ENCODE measurements at places on chromosomes 13 and 19.

DNA sequence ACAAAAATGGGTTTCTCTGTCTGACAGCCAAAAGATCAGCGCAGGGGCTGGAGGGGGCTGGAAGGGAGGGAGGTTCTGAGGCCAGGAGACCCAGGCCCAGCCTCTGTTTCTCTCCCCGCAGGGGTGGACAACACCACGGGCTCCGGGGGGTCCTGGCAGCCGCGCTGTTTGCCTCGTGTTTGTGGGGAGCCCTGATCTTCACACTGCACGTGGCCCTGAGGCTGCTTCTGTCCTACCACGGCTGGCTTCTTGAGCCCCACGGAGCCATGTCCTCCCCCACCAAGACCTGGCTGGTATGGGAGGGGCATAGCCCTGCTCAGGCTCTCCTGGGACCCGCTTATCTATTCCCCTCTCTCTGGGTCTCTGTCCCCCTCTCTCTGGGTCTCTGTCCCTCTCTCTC, 9.6 kb downstream of the CPT1C start:
- DNase-seq: no peak

- no peak for DNase-seq
Measured at GRCh38 chr13:114065926-114066774, 66.3 kb downstream of the RASA3 start.

- no peak for DNase-seq
Measured at GRCh38 chr19:21498651-21499050, 6.8 kb upstream of the ZNF429 start.

GRCh38 chr13:114102521-114103288, 29.7 kb downstream of the RASA3 start:
- no peak for DNase-seq

DNA sequence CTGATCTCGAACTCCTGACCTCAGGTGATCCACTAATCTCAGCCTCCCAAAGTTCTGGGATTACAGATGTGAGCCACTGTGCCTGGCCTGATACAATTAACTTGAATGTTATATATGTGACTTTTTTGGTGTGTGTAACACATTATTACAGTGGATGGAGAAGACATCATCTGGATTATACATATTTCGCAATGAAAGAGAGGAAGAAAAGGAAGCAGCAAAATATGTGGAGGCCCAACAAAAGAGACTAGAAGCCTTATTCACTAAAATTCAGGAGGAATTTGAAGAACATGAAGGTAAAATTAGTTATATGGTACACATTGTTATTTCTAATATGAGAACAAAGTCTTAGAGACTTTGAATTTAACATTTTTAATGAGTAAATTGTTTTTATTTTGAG, 55.5 kb downstream of the BRCA2 start:
- no peak for DNase-seq

DNA sequence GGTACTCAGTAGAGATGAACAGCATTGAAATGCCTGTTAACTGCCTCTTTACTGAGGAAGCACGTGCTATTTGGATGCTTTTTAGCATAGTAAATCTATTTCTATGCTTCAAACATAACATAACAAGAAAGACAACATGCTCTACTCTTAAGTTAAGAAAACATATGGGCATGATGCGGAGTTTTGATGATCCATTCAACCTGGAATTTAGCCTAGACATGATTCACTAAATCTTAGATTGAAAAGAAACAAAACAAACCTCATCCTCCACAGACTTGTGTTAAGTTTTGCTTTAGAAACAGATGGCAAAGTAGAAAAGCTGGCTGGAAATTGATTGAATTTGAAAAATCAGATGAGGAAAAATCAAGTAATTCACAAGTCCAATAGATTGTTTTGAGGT, 593.8 kb downstream of the OLFM4 start:
- no peak for DNase-seq

- DNase-seq: no peak
Measured at GRCh38 chr19:14979476-14980255, at the start of gene SLC1A6. Gene SLC1A6, minus strand, starts transcription at chr19:14979864. Its CDS starts 6,954 bp downstream, at chr19:14972910.

- no peak for DNase-seq
Measured at GRCh38 chr19:33395561-33396550, 22.3 kb downstream of the CEBPG start.

DNA sequence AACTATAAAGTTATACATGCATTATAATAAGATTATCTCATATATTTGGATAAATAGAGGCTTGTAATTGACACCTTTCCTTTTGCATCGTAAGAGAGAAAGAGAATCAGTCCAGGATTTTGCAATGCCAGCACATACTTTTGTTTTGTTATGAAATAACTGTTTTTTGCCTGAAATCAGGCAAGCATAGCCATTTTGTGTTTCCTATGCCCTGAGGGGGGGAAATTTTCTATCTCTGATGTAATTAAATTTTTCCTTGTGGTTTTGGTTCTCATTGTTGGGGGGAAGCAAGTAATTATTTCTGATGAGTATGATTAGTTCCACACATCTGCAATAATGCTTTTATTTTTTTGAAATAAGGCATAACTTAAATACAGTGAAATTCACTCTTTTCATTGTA, 229.4 kb downstream of the NDFIP2 start:
- DNase-seq: no peak

GRCh38 chr19:1311543-1312091, 25.9 kb downstream of the EFNA2 start:
- DNase-seq: no peak

DNA sequence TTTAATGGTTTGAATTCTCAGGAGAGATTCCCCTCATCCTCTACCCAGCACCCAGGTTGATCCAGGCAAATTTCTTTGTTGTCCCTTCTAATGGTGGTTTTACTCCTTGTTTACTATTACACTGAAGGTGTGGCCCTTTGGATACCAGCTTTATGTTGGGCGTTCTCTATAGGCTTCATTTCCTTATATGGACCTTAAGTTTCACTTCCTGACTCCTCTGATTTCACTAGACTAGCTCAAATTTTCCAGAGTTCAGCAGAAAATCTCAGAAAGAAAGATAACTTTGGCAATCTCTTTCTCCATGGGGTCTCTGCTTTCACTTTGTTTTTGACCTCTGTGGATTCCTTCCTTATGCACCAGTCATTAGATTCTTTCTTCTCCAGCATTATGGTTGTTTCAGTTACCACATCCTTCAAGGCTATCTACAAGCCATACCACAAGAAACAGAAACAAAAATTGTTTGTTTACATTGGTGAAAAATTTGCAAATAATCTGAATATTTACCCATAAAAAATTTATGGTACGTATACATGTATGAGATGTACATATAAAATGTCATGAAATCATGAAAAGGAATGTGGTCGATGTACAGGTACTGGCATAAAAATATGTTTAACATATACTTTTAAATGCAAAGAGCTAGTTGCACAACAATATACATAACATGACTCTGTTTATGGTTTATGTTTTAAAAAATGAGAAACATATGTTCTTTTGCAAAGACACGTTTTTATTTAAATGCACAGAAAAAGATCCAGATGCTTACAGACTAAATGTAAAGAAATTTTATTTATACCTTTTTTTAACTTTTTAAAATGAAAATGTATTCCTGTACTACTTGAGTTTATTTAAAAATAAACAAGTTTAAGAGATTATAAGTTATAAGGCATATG, 212.6 kb downstream of the LACC1 start:
- DNase-seq: no peak

GRCh38 chr13:67792151-67792676, 562.1 kb upstream of the PCDH9 start:
- DNase-seq: no peak

- no peak for DNase-seq
Measured at GRCh38 chr13:20332361-20333096, 100.4 kb upstream of the GJB6 start.

- DNase-seq: no peak
Measured at GRCh38 chr13:109592770-109593169, 193.6 kb downstream of the IRS2 start.

DNA sequence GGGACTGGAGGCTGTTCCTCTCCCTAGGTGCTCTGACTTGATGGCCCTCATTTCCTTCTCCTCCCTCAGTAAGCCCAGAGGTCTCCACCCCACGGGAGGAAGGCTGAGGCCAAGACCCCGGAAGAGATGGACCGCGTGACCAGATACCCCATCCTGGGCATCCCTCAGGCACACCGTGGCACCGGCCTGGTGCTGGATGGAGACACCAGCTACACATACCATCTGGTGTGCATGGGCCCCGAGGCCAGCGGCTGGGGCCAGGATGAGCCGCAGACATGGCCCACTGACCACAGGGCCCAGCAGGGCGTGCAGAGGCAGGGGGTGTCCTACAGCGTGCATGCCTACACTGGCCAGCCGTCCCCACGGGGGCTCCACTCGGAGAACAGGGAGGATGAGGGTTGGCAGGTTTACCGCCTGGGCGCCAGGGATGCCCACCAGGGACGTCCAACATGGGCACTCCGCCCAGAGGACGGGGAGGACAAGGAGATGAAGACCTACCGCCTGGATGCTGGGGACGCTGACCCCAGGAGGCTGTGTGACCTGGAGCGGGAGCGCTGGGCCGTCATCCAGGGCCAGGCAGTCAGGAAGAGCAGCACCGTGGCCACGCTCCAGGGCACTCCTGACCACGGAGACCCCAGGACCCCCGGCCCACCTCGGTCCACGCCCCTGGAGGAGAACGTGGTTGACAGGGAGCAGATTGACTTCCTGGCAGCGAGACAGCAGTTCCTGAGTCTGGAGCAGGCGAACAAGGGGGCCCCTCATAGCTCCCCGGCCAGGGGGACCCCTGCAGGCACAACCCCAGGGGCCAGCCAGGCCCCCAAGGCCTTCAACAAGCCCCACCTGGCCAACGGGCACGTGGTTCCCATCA, 6.1 kb downstream of the MISP start:
- DNase-seq: no peak

- no peak for DNase-seq
Measured at GRCh38 chr19:3737487-3738205, 23.8 kb downstream of the APBA3 start.

DNA sequence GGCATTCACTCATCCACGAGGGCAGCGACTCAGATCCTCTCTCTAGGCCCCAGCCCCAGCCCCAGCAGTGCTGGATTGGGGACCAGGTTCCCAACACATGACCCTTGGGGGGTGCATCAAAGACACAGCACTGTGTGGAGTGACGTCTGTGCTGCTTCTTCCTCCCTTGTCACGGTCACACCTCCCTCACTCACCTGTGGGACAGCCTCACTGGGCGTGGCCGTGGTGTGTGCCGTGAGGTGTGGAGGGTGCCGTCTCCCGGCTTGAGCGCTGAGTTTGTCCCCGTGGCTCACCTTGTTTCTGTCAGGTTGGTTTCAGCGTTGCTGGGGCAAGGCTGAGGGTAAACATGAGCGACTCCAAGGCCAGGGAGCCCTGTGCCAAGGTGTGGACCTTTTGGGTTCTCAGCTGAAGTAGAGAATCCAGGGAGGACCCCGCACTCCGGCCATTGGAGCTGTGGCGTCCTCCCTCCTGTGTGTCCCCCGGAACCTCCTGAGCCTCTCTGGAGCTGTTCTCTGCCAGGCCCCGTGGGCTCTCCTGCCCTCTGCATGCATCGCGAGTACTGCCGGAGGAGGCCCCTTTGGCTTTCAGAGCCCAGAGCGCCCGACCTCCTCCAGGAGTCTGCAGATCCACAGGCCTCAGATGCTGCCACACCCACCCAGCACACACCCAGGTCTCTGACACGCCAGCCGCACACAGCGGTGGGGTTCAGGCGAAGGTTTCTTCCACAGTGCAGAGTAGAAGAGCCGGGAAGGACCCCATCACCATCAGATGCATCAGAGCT, 33.6 kb downstream of the CSNK1G2 start:
- DNase-seq: no peak

- no peak for DNase-seq
Measured at GRCh38 chr13:114001331-114002008, 27.6 kb upstream of the C13orf46 start.

- no peak for DNase-seq
Measured at GRCh38 chr13:100899720-100900316, 225.2 kb upstream of the TMTC4 start.

DNA sequence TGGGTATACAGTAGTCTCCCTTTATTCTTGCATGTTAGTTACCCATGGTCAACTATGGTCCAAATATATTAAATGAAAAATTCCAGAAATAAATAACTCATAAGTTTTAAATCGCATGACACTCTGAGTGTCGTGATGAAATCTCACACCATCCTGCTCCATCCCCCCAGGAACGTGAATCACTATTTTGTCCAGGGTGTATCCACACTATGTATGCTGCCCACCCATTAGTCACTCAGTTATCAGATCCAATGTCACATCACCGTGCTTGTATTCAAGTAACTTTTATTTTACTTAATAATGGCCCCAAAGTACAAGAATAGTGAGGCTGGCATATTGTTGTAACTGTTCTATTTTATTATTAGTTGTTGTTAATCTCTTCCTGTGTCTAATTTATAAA, 115.8 kb upstream of the SERP2 start:
- no peak for DNase-seq

- no peak for DNase-seq
Measured at GRCh38 chr13:70023516-70023915, 84.1 kb upstream of the ATXN8OS start.

DNA sequence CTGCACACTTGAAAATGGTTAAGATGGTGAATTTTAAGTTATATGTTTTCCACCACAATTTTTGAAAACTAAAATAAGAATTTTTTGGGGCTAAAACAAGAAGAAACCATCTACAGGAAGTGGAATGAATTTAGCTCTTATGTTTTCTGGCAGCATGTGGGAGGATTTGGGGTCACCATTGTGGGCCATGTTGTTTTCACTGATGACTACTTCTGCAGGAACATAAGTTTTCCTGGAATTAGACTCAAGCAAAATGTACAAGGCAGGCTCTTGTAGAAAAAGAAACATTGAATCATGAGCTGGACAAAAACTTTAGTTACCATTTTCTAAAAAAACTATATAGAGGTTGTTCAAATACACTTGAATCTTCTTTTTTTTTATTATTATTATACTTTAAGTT, 125.3 kb upstream of the C1QTNF9B start:
- DNase-seq: no peak

DNA sequence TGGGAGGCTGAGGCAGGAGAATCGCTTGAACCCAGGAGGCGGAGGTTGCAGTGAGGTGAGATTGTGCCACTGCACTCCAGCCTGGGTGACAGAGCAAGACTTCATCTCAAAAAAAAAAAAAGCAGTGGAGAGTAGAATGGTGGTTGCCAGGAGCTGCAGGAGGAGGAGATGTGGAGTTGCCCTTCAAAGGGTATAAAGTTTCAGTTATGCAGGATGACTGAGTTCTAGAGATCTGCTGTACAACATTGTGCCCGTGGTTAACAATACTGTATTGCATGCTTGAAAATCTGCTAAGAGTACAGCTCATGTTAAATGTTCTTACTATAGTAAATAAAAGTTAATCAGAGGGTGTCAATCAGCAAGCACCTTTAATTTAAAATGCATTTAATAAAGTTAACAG, 28.4 kb upstream of the LATS2 start:
- no peak for DNase-seq

DNA sequence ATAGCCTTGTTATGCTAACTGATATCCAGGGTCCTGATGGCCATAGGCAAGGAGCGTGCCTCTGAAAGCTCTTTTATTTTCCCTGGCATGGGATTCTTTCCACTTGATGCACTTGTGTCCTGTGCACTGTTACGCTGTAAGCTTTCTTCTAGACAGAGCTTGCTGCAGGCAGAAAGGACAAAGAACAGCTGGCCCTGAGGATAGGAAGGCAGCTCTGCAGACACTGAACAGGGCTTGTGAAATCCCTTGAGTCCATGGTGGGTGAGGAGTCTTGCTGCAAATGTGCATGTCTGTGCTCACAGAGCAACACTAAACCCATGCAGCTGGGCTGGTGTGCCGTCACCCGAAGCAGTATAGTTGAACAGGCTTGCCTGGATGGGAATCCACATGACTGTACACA, 126.6 kb downstream of the AKAP11 start:
- no peak for DNase-seq
